ENCODE measurements at places on chromosomes 16 and 17. TPM values are rescaled to one million over a fixed set of nuclear protein-coding genes. Genes with fewer than 3 reads are reported as not detected.

DNA sequence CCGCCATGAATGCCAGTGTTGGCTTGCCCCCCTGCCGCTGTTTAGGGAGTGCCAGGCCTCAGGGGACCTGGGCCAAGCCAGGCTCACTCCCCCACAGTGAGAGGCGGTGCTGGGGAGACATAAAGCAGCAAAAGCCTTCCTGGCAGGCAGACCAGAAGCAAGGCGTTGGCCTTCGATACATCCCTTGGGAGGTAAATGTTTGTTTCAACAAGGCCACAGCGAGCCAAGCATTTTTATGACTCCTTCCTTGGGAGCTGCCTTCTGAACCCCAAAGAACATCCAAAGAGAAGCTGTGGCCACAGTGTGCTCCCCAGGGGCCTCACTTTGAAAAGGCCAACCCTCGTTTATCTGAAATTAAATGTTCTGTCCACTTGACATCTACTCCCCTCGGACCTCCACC, 119.7 kb upstream of the CIBAR2 start:
- DNase-seq, result no peak

DNA sequence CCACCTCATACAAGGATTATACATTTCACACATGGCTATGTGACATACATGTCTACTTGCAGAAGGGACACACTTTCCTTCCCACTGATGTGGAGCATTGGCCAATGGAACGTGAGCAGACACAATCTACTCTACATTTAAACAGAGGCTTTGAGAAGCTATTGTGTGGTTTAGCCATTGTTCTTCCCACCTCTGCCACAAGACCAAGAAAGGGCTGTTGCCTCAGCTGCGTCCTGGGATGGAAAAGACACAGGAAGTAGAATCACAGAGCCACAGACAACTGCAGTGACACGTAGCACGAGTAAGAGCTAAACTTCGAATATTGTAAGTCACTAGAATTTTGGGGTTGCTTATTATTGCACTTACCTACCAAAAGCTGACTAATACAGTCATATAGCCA, 33.3 kb downstream of the PRKCB start:
- no peak for DNase-seq

The MTMR4 gene
- polyA plus RNA-seq, result 54.8 TPM

The TBX4 gene
- 190 TPM for polyA plus RNA-seq

The OTOP2 gene
- not detected for polyA plus RNA-seq

Measured in left lung (tissue), 14 donors.